Lower leg skin (tissue), 4 donors: ENCODE measurements at places on chromosomes 3 and 15. TPM values are rescaled to one million over a fixed set of nuclear protein-coding genes. Genes with fewer than 3 reads are reported as not detected.

Gene CX3CR1
- total RNA-seq, result 0.67 TPM

Gene HRH1
- 19.8 TPM for total RNA-seq

Gene SPESP1
- 2.9 TPM for total RNA-seq

Gene SAMMSON
- not detected for total RNA-seq

Gene FETUB
- 4.0 TPM for total RNA-seq

Gene IDH2
- 136 TPM for total RNA-seq

Gene LDHAL6B
- not detected for total RNA-seq

Gene TYRO3
- 28.7 TPM for total RNA-seq

Gene CFAP91
- total RNA-seq, result 5.1 TPM

Gene SLC30A4
- total RNA-seq, result 7.1 TPM

Gene RTP1
- total RNA-seq, result not detected

Gene CCDC39
- total RNA-seq, result not detected

Gene LRRN1
- total RNA-seq, result 1.2 TPM

Gene ARGFX
- not detected for total RNA-seq

Gene LRTM1
- not detected for total RNA-seq

Gene SLC6A20
- total RNA-seq, result 0.55 TPM

Gene CTXN2
- total RNA-seq, result not detected

Gene GOLGA6L22
- not detected for total RNA-seq

Gene FAM131A
- 63.3 TPM for total RNA-seq

Gene FES
- total RNA-seq, result 5.1 TPM

Gene UNC13C
- 0.08 TPM for total RNA-seq

Gene DAZL
- not detected for total RNA-seq

Gene FGF12
- 0.45 TPM for total RNA-seq

Gene SMCO1
- not detected for total RNA-seq

Gene DNAH12
- total RNA-seq, result not detected

Gene MEX3B
- total RNA-seq, result 1.1 TPM

Gene ONECUT1
- not detected for total RNA-seq

Gene LYZL4
- total RNA-seq, result not detected

Gene GRAMD1C
- 37.9 TPM for total RNA-seq

Gene GRIP2
- 5.2 TPM for total RNA-seq
